Cardiac atrium fibroblast (primary cell): ENCODE measurements at places on chromosomes 4 and X. TPM values are rescaled to one million over a fixed set of nuclear protein-coding genes. Genes with fewer than 3 reads are reported as not detected.

The NOX1 gene
- not detected in 2 replicates for total RNA-seq

The ZDHHC15 gene
- total RNA-seq, result under 0.01 TPM in 1 of 2 replicates, not detected in the other

The MTMR8 gene
- total RNA-seq, result under 0.01 TPM in 1 of 2 replicates, not detected in the other

The KCNIP4 gene
- not detected in 2 replicates for total RNA-seq

The PCDH11X gene
- total RNA-seq, result not detected in 2 replicates

The PNMA5 gene
- not detected in 2 replicates for total RNA-seq
